ENCODE measurements at places on chromosomes 16 and 17.

DNA sequence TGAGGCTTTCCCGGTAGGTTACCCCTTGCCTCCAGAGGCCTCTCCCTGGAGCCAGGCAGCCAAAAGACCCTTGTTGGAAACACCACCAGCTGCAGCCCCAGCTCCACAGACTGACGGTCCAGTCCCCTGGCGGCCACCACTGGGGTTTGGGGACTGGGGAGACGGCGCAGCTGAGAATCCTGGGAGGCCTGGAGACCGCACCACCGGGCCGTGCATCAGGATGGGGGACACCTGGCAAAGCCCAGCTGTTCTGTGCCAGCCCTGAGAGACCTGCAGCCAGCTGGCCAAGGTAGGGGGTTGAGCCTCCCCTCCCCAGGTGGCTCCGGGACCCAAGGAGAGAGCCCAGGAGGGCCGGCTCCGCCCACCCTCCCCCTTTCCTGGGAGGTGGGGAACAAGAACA, 8.3 kb upstream of the SLC38A10 start:
- no peak for DNase-seq

GRCh38 chr16:31000671-31001382, 9.6 kb downstream of the STX1B start:
- DNase-seq = no peak

GRCh38 chr16:4591191-4591590, 23.5 kb downstream of the UBALD1 start:
- no peak for DNase-seq

- no peak for DNase-seq
These were observed 66.4 kb downstream of the ABCC1 start for GRCh38 chr16:16015849-16016248.

GRCh38 chr17:30101686-30102390, 14.8 kb upstream of the NSRP1 start:
- no peak for DNase-seq

- DNase-seq = no peak
These were observed 1.2 kb upstream of the RARA start for GRCh38 chr17:40307740-40308239.

- no peak for DNase-seq
These were observed 3.1 kb downstream of the CACNB1 start for GRCh38 chr17:39194089-39194984.

DNA sequence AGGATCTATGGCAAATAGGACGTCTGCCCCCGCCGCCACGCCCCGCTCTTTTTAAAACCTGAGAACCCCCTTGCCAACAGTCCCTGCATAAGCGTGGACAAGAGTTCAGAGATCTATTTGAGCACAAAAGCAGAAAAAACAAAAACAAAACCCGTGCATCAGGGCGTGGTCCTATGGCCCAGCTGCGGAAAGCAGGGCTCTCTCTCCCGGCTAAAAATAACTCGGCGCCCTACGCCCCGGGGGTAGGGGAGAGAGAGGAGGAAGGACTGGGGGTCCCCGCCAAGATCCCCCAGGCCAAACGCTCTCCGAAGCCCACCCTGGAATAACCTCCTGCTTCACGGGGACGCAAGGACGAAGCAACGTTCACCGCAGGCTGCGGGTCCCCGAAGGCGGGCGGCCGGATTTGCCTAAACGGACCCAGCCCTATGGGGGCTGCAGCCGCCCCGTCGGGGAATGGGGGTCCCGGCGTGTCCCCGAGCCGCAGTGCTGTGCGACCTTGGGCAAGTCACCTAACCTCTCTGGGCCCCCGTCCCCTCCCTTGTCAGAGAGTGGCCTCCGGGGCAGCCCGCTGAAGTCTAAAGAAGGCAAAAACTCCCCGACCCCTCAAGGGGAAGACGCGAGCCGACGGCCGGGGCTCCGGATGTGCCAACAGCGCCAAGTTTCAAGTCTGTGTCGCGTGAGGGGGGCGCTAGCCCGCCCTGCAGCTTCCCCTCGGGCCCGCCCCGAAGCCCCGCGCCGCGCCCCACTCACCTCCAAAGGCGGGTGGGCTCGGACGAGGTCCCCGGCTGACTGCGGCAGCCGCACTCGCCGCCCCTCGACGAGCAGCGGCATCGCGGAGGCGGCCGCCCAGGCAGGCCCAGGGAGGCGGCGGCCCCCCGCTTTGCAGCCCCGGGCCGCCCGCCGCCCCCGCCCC, 477 bp downstream of the NTAN1 start:
- peak; percentile 73 for DNase-seq

GRCh38 chr16:24221219-24221618, 34.9 kb upstream of the CACNG3 start:
- DNase-seq = no peak

DNA sequence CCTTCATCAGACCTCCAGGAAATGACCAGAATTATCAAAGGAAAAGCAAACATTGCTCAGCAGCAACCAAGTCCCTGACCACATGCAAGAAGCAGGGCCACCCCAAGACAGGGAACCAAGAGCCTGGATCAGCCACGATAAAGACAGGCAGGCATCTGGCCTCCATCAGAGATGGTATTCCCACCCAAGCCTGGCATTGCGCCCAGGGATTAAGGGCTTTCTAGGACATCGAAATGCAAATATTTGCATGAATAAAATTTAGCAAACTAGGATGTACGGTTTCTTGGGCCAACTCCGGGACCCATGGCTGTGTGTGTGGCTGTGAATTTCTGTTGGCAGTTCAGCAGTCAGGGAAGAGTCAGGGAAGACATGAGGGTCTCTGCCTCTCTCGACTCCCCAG, 241.4 kb upstream of the DYNLRB2 start:
- no peak for DNase-seq

DNA sequence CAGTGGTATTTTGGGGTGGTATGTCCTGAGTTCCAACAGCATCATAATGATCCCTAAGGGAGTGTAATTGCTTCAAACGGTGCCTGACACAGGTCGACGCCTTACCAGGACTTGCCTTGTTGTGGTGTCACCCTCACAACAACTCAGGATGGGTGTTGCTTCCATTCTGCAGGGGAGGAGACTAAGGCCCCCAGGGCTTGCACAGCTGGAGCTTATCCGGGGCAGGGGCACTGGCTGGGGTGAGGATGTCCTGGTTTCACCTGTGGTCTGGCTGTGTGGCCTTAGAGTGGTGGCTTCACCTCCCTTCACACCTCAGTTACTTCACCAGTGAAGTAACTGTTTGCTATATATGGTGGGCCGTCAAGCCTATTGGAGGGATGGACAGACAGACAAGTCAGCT, 23.3 kb downstream of the LLGL2 start:
- no peak for DNase-seq

DNA sequence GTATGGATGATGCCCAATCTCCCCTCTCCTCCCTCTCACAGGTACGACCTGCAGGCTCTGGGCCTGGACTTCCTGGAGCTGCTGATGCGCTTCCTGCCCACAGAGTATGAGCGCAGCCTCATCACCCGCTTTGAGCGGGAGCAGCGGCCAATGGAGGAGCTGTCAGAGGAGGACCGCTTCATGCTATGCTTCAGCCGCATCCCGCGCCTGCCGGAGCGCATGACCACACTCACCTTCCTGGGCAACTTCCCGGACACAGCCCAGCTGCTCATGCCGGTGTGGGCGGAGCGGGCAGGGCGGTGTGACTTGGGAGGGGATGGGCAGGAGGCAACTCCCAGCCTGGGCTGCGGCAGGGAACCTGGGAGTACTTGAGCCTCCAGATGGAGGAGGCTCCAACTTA, 18.1 kb downstream of the SPATA32 start:
- no peak for DNase-seq

GRCh38 chr16:88298833-88299745, 83.7 kb upstream of the ZNF469 start:
- DNase-seq = no peak

GRCh38 chr16:56357241-56357764, 68.0 kb downstream of the AMFR start:
- DNase-seq = no peak

GRCh38 chr17:35460354-35460851, 11.8 kb upstream of the SLFN13 start:
- DNase-seq = peak; percentile 39

DNA sequence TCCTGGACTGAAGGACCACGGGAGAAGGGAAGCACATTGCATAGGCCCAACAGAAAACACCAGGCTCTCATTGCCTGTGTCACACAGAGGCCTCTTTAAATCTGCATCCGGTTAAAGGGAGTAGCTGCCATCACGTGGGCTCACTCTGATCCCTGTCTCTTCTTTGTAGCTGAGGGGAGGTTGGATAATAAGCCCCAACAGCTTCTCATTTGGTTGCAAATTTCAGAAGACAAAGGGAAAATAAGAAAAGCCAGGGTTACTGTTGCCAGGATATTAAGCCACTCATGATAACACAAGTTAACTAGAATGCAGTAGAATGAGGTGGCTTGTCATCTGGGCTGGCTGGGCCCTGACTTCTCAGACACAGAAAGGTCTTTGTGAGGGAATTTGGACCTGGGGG, 325.1 kb upstream of the ERCC4 start:
- DNase-seq = no peak

- DNase-seq = no peak
These were observed 43.1 kb downstream of the COX10 start for GRCh38 chr17:14112407-14112806.

GRCh38 chr16:71526111-71526631, at the start of gene CHST4:
CHST4 (plus strand) TSS chr16:71526426; CDS start chr16:71536678, 10,252 bp downstream.
- DNase-seq = no peak

- DNase-seq = no peak
These were observed 31.8 kb upstream of the PSMD7 start for GRCh38 chr16:74264811-74265210.

DNA sequence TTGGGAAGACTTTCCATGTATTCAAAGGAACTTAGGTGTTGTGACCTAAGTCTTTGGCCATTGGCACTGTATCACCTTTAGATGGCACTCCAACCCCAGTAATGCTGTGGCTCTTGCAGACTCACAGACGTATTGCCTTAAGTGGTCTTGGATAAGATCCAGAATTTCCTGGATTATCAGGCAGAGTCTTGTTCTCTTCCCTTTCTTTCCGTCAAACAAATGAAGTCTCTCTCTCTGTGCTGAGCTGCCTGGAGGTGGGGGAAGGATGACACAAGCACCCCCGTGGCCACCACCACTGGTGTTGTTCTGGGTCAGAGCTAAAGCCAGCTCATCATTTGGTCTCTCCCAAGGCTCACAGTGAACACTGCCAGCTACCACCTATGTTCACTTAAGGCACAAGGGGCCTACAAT, 789.9 kb upstream of the KIF2B start:
- no peak for DNase-seq

DNA sequence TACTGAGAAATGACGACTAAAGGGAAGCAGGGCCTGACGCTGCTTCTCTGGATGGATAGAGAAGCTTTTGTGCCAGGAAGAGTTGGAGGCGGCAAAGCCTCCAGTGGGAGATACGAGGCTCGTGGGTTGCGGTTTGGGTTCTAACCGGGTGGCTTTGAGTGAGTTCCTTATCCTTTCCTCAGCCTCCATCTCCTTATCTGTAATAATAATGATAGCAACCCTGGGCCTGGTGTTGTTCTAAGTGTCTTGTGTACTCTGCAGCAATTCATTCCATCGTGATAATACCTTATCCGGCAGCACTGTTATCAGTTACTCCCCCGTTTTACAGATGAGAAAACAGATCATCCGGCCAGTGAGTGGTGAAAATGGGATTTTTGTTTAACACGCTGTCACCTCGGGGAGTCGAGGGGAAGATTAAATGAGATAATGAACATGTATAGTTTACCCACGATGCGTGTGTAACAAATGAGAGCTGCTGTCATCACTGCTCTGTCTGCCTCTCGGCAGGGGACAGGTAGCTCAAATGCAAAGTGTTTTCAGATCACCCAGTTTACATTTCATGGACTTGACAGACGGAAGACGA, 52.0 kb upstream of the LHX1 start:
- DNase-seq = no peak

DNA sequence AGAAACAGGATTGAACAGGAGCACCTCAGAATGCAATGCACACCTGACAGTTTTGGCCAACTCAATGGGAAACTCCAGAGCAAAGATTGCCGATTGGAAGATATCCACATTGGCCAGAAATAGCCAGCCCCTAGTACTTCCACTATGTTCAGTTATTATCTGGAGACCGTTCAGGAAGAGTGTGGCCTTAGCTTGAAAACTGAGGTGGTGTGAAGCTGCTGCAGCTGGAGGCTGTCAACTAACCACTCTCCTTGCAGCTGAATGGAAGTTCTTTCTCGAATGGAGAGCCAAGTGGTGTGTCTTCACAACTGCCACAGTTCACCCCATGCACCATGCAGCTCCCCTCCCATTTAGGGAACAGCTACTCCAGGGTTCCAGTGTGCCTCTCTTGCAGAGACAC, 61.9 kb upstream of the DHX40 start:
- no peak for DNase-seq

GRCh38 chr16:74275031-74275636, 21.5 kb upstream of the PSMD7 start:
- no peak for DNase-seq

DNA sequence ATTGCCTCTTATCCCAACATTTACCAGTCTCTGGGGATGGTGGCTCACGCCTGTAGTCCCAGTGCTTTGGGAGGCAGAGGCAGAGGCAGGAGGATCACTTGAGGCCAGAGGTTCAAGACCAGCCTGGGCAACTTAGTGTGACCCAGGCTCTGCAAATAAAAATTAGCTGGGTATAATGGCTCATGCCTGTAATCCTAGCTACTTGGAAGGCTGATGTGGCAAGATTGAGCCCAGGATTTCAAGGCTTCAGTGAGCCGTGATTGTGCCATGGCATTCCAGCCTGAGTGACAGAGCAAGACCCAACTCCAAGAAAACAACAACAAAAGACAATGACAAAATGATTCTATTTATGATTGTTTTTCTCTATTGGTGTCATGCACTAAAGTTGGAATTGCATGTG, 244.9 kb downstream of the RBFOX1 start:
- DNase-seq = no peak

DNA sequence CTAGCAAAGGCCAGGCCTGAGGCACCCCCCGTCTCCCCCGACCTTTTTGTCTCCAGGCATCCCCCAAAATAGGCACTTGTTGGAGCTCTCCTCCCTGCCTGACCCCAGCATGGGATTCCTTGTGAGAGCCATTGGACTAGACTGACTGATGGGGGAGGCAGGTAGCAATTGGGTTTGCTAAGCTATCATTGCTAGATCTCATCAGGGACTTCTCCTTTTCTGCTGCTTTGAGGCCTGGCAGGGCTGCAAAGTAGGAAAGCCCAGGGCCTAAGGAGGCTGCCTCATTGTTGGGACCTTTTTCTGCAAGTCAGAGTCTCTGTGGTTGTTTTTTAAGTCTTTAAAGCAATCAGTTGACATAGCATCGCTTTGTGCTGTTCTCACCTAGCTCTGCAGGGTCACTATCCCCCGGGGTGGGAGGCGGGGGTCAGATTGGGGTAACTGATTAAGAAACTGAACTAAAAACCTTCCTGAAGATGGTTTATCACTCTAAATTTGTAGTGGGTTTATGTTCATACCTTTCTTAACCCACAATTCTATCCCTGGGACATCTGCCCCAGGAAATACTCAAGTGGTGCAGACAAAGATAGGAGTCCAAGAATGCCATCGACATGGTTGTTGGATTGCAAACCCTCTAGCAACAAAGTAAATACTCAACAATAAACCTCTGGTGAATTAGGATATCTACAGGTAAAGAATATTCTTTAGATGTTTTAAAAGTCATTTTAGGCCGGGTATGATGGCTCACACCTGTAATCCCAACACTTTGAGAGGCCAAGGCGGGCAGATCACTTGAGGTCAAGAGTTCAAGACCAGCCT, 28.0 kb downstream of the LLGL2 start:
- DNase-seq = no peak

- no peak for DNase-seq
These were observed 97.3 kb downstream of the NLK start for GRCh38 chr17:28139822-28140221.

GRCh38 chr17:21191698-21192097, 22.3 kb downstream of the TMEM11 start:
- DNase-seq = no peak
